ENCODE measurements at places on chromosomes 7 and 10.

DNA sequence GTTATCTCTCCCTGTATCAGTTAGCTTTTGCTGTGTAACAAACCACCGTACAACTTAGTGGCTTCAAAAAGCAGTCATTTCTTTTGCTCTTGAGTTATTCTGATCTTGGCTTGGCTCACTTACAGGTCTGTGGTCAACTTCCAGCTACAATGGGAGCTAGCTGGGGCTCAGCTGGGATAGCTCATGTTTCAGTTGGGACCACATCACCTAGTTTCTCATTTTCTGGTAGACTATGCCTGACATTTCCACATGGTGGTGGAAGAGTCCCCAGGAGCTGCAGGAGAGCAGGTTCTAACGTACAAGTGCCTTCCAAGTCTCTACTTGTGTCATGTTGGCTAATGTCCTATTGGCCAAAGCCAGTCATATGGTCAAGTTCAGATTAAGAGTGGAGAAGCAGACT is 25.8 kb upstream of the PIP4K2A start:
- no peak for DNase-seq

GRCh38 chr7:39592586-39592985 is 26.4 kb downstream of the YAE1 start:
- no peak for DNase-seq

GRCh38 chr7:155794196-155794595 is 18.1 kb downstream of the SHH start:
- DNase-seq: no peak

DNA sequence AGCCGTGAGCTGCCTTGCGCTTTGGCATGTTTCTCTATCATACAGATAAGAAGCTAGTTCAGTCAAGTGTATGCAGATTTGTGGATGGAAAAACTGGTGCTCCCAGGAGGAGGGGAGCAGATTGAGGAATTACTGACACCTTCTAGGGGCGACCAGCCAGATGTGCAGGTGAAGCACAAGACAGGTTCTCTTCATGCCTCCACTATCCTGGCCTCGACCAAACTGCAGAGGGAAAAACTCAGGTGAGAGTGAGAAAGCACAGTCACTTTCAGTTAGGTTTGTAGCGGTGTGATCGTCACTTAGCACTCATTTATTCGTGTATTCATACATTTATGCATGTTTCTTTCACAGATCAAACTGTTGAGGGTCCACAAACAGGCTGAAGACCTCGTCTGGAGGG is 600 bp upstream of the DBNL start:
- no peak for DNase-seq

DNA sequence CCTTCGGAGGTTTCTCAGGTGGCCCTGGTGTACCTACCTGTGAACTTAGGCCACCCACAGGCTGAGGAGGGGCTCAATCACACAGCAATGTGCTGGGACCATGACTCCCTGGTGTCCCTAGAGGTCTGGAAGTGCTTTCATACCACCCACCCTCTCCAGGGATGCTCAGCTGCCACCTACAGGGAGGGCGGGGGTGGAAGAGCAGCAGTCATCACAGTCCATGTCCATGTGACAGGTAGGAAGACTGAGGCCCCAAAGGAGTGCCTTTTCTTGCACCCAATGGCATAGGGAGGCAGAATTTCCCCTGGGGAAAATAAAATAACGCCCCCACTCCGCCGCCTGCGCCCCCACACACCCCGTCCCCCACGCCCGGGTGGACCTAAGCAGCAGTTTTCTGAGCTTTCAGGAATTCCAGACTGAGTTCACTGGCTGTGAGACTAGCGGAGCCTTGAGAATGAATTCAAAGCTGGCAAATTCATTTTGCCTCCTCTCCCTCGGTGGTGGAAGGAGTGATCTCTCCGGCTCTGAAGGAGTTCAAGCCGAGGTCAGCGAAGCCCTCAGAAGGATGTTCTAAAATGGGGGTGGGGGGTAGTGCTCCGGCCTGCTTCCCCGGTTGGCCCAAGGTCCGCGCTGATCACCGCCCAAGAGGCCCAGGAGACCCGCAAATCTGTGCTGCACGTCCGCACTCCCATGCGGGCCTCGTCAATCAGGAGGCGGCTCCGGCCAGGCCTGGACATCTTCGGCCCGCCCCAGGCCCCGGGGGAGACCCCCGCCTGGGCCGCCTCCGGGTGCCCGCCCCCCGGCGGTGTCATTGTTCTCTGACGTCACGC is 2.1 kb upstream of the ZMIZ1 start:
- DNase-seq: peak; percentile 86

- DNase-seq: no peak
Measured at GRCh38 chr7:33639552-33640197, 265.7 kb upstream of the BMPER start.

DNA sequence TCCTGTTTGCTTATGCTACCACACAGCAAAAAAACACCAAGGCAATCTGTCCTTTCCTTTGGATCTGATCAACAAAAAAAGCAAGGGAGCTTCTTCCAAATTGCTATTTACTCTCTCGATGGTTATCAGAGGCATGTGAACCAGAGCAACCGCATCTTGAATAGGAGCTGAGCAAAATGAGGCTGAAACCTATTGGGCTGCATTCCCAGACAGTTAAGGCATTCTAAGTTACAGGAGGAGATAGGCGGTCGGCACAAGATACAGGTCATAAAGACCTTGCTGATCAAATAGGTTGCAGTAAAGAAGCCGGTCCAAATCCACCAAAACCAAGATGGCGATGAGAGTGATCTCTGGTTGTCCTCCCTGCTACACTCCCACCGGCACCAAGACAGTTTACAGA is 76.8 kb upstream of the FRMD4A start:
- DNase-seq: no peak

DNA sequence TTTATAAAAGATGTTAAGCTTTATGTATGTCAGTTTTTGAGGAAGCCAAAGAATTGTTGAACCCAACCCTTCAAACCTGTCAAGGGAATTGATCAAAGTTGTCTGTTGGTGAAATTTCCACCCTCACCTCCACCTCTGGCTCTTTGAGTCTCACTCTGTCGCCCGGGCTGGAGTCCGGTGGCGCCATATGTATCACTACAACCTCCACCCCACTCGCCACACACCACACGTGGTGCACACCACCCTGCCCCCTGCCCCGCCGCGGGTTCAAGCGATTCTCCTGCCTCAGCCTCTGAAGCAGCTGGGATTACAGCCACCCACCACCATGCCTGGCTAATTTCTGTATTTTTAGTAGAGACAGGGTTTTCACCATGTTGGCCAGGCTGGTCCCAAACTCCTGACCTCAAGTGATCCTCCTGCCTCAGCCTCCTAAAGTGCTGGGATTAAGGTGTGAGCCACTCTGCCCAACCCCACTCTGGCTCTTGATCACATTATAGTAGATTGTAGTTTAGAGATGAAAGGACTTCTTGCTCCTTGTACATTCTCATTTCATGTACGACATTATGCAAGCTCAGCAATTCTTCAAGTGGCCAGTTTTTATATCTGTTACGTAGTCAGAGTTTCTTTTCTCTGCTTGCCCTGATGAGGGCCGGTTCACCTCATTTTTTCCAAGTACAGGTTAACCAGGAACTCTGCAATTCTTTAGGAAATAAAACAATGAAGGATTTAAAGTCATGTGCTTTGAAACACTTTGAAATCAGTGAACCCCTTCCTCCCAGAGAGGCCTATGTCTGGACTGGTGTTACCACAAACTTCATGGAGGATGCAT is 7.0 kb downstream of the BAMBI start:
- no peak for DNase-seq

DNA sequence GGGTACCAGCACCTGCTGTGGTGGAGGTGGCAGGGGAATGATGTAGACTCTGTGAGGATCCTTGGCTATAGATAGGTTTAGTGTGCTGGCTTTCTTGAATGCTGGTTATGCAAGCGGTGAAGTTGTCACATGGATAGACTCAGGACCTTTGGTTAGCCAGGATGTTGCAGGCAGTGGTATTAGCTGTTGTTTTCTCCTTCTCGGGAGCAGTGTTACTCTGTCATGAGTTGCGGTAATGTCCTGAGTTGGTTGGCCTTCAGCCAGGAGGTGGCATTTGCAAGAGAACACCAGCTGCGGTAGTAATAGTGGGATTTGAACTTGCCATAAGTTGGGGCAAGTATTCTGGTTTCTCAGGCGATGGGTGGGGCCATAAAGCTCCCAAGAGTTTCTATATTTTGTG is 10.8 kb downstream of the AGK start:
- DNase-seq: no peak

GRCh38 chr7:28479507-28479947 is 67.2 kb downstream of the CREB5 start:
- no peak for DNase-seq

GRCh38 chr7:24754906-24755506 is 2.3 kb downstream of the GSDME start:
- DNase-seq: no peak

GRCh38 chr7:36032361-36032818 is 120.7 kb upstream of the EEPD1 start:
- DNase-seq: no peak

DNA sequence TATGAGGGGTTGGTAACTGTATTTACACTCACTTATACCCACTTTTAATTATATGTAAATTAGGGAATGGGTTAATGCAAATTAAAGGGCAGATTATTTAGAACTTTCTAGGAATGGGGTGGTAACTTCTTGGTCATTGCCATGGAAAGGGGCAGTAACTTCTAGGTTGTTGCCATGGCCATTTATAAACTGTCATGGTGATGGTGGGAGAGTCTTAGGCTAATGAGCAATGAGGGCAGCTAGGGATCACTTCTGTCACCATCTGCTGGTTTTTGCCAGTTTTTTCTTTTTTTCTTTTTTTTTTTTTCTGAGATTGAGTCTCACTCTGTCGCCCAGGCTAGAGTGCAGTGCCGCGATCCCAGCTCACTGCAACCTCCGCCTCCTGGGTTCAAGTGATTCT is 33.1 kb downstream of the NAPEPLD start:
- no peak for DNase-seq

- DNase-seq: no peak
Measured at GRCh38 chr10:119090026-119090795, 9.6 kb upstream of the EIF3A start.

- no peak for DNase-seq
Measured at GRCh38 chr10:24887855-24888231, 64.6 kb downstream of the PRTFDC1 start.

- no peak for DNase-seq
Measured at GRCh38 chr7:80458822-80459725, 52.8 kb downstream of the GNAT3 start.

Data from urothelium cell line (cell line).